ENCODE measurements at places on chromosomes 6 and 20.

DNA sequence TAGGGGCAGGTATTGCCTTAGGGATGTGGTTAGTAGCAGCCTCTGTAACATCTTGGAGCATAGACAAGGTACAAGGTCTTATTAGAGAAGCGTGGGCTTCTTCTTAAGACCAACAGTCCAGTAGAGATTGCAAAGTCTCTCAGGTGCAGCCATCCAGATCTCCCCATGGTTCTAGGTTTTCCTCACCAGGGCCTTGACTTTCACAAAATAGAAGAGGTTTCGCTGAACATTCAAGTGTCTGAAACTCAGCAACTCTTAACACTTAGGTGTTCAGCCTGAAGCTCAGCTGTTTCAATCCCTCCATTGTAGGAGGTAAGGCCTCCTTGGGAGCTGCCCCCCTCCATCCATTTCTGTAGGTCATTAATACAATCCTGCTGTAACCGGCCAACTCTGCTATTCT is 44.4 kb downstream of the GOPC start:
- no peak for DNase-seq

DNA sequence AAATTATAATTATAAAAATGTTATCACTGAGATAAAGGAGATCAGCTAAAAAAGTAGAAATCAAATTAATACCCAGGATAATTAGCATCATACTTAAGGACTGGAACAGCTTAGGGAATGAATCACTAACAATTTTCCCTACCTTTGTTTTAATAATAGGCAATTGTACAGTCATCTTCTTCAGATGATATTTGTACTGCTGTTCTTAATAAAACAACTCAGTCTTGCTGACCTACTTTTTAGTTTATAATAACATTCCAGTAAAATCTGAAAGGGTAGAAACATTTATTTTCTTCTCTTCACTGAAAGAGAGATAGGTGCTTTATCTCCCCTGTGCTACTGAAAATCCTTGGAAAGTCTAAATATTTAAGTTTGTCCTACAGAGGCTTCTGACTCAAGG is 271.2 kb upstream of the THEMIS start:
- no peak for DNase-seq

- no peak for DNase-seq
These were observed 301.0 kb downstream of the FARS2 start for GRCh38 chr6:5562277-5562676.

DNA sequence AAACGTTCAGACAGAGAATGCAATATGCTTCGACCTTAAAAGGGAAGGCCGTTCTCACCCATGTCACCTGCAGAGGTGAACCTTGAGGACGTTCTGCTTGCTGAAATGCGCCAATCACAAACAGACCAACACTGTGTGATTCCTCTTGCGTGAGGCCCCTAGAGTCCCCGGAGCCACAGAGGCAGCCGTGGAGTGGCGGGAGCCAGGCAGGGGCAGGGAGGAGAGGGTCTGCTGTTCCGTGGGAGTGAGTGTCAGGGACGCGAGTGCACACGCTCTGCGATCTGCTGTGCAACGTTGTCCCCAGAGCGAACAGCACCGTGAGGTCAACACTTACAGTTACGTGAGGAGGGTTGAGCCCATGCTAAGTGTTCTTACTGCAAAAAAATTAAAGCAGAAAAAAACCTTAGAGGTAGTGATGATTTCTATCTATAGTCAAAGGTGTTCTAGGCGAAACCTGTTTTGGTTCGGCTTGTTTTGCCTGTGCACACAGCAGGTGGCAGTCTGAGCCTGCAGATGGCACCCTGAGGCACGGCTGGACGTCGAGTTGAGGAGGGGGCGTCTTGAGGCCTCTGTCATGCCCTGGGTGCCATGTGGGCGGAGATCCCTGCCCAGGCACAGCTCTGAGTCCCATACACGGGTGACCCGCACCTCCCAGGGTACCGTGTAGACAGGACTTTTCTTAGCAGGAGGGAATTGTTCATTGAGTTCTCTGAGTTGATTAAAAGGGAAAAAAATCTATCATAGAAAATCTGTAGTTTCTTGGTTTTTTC is 71.7 kb upstream of the FRMD1 start:
- DNase-seq = no peak

GRCh38 chr6:25389471-25389870 is 110.3 kb downstream of the CARMIL1 start:
- no peak for DNase-seq

DNA sequence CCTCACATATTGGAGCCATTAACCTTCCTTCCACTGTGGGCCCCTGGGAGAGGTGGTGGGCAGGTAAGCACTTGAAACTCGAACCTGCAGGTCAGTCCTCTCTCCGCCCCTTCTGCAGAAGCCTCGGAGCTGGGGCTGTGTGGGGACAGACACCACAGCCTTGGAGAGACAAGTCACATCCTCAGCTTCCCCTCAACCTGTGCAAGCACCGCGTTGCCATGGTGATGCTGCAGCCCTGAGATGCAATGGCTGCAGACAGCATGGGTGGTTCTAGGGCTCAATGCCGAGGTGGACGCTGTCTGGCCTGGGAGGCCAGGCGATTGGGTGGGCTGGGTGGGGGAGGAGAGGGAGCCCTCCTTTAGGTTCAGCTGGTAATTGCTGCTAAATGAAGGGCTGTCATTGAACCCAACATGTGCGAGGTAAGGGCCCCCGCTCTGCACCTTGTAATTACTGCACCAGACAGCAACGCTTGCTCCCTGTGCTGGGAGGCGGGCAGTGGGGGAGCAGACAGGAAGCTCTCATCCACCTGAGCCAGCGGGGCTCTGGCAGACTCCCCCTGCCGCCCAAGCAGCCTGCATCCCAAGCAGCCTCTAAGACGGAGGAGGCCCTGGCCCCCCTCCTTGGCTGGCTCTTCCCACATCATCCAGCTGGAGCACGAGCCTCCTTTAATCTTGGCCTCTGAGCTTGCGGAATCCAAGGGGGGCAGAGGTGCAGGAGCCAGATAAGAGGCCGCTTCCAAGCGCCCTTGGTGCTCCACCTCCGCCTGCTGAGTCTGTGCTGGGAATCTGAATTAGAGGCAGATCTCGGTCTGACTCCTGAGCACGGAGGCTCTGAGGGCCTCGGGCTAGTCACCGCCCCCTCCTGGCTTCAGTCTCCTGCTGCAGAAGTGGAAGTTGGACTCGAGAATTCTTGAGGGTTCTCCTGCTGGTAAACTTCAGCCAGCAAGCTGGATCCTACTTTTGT is 39.8 kb upstream of the CDH22 start:
- DNase-seq = no peak

- no peak for DNase-seq
These were observed 85.1 kb upstream of the JARID2 start for GRCh38 chr6:15160812-15161211.

GRCh38 chr20:40536808-40537207 is 152.2 kb downstream of the MAFB start:
- no peak for DNase-seq

- DNase-seq = no peak
These were observed 44.5 kb downstream of the ARID1B start for GRCh38 chr6:156821707-156822106.

GRCh38 chr20:24991897-24992486 is 559 bp downstream of the APMAP start:
- DNase-seq = no peak
